ENCODE measurements at places on chromosomes 4 and X. TPM values are rescaled to one million over a fixed set of nuclear protein-coding genes. Genes with fewer than 3 reads are reported as not detected.

DNA sequence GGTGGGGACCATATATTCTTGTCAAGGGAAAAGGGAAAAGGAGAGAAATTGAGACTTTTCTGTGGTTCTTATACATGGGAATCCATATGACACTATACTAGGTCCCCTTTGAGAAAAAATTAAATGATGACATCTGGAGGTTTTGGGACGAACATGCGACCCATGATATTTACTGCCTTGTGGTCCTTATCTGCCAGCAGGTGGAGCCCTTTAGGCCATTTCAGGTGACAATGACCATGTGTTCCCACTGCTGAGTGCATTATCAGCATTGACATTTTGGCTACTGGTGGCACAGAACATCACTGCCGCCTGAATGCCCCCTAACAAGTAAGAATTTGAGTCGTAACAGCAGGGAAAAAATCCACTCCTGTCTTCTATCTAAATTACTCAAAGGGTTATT is 843.4 kb downstream of the FSTL5 start:
- no peaks in the 10 kb centered on the region for H3K27me3 ChIP-seq
- no peaks in the 10 kb centered on the region for H3K4me1 ChIP-seq
- no peak overlapping the region for H3K4me3 ChIP-seq
- no peaks in the 10 kb centered on the region for H3K36me3 ChIP-seq
- no peak for DNase-seq

GRCh38 chr4:27005501-27005900 is 144.9 kb downstream of the STIM2 start:
- peaks cover 5% of the 10 kb centered on the region for H3K36me3 ChIP-seq
- DNase-seq, result no peak
- H3K4me3 ChIP-seq, result no peak overlapping the region
- H3K4me1 ChIP-seq, result peaks cover 16% of the 10 kb centered on the region

- no peaks in the 10 kb centered on the region for H3K4me1 ChIP-seq
- H3K4me3 ChIP-seq, result no peak overlapping the region
- no peaks in the 10 kb centered on the region for H3K36me3 ChIP-seq
- DNase-seq, result no peak
- H3K27me3 ChIP-seq, result no peaks in the 10 kb centered on the region
- H3K27ac ChIP-seq, result no peak overlapping the region
Measured at GRCh38 chrX:31572360-31572759, 500.5 kb upstream of the FTHL17 start.

DNA sequence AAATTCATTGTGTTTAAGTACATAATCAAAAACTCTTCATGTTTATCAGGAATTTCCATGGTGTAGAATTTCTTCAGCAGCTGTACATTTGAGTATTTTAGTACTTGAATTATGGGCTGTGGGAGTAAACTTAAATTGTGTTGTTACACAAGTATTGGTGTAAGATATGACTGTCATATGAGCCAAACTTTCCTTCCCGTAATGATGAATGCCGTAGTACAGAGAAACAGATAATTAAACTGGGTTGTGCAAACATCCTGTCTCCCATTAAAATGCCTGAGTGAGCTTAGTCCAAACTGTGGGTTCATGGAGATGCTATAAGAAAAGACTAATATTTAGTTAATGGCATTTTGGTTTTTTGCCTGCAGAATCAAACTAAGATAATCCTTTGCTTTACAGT is 159.2 kb downstream of the SLC4A4 start:
- H3K4me1 ChIP-seq, result no peaks in the 10 kb centered on the region
- no peak overlapping the region for H3K4me3 ChIP-seq
- H3K36me3 ChIP-seq, result no peaks in the 10 kb centered on the region

- DNase-seq, result no peak
- no peak overlapping the region for H3K27ac ChIP-seq
- H3K4me3 ChIP-seq, result no peak overlapping the region
- no peaks in the 10 kb centered on the region for H3K4me1 ChIP-seq
- no peaks in the 10 kb centered on the region for H3K36me3 ChIP-seq
Measured at GRCh38 chr4:5710065-5710960, 688 bp upstream of the EVC start.

- DNase-seq, result no peak
- H3K27ac ChIP-seq, result no peak overlapping the region
- no peak overlapping the region for H3K4me3 ChIP-seq
Measured at GRCh38 chrX:55149242-55149641, 60.4 kb downstream of the PAGE2 start.

GRCh38 chr4:2246384-2247127 is 4.6 kb upstream of the HAUS3 start:
- no peaks in the 10 kb centered on the region for H3K4me1 ChIP-seq
- H3K27me3 ChIP-seq, result no peaks in the 10 kb centered on the region
- DNase-seq, result no peak
- H3K36me3 ChIP-seq, result peaks cover 43% of the 10 kb centered on the region
- no peak overlapping the region for H3K4me3 ChIP-seq
- H3K27ac ChIP-seq, result no peak overlapping the region

Gene SYTL5
- not detected for total RNA-seq

Gene PTPN13
- 0.16 TPM for total RNA-seq

Gene GAB3
- total RNA-seq, result 5.8 TPM

Gene ANXA10
- not detected for total RNA-seq

Gene CT45A1
- total RNA-seq, result not detected

Data from naive thymus-derived CD4-positive, alpha-beta T cell (primary cell).